ENCODE measurements at places on chromosomes 3 and 15.

DNA sequence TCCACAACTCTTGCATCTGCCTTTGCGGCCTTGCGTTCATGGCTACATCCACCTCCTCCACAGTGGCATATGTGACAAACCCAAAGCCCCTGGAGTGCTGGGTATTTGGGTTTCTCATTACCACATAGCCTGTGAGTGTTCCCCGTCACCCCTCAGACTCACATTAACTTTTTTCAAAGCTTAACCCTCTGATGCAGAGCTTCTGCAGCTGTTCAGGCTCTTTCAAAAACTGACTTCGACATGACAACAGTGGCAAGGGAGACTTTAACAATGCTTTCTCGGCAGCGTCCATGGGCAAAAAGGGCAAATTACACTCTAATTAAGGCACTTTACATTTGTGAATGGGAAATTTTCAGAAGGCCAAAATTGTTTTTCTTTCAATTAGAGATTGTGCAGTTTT lies 343.2 kb downstream of the UNC13C start:
- DNase-seq, result no peak

DNA sequence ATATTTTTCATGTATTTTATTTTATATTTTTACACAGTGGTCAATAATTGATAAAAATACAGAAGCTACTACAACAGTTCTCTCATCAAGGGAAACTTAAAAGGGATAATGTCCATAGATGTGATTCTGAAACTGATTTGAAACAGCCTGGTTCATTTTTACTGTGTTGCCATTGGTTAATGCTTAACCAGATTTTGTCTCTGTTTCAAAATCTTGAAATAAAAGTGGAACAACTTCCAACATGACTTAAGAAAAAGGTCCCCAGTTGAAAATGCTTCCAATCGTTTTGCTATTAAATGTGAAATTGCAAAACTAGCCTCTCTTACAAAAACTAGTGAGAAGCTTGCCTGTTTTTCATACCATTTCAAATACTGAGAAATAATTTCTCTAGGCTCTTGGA lies 240.7 kb downstream of the LPP start:
- DNase-seq, result no peak

GRCh38 chr3:44069276-44069675 lies 172.4 kb upstream of the TOPAZ1 start:
- no peak for DNase-seq

DNA sequence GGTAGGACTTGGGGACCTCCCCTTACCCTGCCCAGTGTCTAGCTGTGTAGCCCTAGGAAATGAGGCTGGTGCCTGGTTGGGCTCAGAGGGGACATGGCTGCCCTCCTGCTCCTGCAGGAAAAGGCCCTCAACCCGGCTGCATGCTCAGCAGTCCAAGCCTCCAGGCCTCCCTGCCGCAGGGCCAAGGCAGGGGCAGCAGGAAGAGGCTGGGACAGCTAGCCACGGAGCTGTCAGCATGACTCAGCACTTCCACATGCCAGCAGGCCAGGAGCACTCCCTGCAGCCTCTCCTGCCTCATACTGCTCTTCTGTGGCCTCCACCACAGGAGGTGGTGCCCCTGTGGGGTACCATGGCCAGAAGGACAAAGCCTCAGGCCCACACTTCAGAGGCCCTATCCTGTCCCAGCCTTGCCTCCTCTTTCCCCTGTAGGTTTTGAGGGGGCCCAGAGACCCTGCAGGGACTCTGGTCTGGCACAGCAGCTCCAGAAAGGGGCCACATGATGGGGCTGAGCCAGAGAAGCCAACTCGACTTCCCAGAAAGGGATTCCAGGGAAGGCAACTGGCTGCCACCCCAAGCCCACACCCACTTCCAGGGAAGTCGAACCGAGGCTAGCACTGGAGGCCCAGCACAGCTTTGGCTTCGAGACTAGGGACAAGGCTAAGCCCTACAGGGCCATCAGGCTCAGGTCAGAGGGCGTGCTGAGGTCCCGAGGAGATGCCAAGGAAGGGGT lies 19.5 kb downstream of the TKT start:
- no peak for DNase-seq

DNA sequence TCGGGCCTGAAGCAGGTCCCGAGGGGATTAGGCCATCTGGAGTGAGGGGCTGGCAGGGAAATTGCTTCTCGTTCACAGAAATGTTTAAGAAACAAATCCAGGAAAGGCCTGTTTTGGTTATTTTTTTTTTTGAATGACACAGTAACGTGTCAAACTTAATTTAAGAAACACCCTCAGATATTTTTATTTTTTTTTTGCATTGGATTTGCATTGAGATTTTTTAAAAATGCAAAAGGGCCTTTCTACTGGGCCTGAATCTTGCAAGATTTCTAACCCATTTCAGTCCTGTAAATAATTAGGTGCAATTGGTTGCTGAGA lies 25.0 kb upstream of the KLF13 start:
- DNase-seq, result no peak

- DNase-seq, result no peak
Observed at GRCh38 chr15:90765966-90766365, 48.8 kb downstream of the BLM start.

GRCh38 chr3:105367406-105368213 lies 901 bp downstream of the ALCAM start:
- no peak for DNase-seq

GRCh38 chr15:61038387-61038786 lies 190.7 kb downstream of the RORA start:
- no peak for DNase-seq

DNA sequence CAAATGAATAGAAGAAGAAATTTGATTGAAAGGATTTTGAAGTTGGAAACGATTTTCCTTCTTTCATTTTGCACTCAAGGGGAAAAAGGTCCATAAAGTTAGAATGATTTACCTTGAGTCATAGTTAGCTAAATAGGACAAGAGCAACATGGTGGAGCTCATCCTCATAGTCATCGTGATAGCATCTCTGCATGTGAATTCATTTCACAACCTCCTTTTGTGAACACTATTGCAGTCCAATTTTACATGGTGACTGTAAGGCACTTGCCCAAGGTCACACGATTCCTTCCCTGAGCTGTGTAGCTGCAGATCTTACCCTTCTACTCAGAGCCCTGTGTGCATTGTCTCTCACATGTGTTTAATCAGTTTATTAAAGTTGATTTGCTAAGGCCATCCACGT lies 359.8 kb upstream of the C2CD4B start:
- DNase-seq, result no peak

DNA sequence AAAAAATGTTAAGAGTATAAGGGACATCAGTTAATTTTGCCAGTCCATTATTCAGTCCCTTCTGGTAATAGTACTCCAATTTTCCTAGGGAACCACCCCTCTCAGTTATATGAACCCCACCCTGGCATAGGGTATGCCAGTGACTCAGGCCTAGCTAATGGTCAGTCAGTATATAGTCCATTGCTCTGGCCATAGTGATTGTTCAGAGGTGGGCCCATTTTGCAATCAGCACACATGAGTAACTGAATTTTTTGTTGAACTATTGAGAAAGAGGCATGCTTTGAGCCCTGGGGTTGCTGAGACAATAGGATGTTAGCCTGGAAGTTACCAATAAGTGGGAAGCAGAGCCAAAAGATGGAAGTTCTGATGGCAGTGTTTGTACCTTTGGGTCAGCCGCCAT lies 4.1 kb downstream of the LRCH3 start:
- no peak for DNase-seq

- no peak for DNase-seq
Observed at GRCh38 chr15:49101536-49101935, 53.9 kb downstream of the COPS2 start.

GRCh38 chr3:45253316-45253715 lies 27.2 kb upstream of the TMEM158 start:
- no peak for DNase-seq

DNA sequence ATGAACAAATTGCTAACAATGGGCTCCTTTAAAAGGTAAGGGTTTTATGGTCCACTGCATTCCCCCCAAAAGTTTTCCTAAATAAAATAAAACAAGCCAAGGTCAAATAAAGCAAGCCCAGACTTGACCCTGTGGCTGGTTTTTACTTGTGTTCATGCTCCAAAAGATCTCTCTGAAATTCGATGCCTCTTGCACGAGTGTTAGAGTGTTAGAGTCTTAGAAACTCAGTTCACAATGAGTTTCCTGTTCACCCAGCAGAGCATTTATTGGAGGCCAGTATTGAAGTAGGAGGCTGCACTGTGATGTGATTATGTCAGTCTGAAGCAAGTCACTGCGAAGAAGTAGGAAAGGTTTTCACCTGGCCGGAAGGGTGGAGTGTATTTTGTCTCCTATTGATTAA lies 59.9 kb upstream of the LRTM1 start:
- no peak for DNase-seq

DNA sequence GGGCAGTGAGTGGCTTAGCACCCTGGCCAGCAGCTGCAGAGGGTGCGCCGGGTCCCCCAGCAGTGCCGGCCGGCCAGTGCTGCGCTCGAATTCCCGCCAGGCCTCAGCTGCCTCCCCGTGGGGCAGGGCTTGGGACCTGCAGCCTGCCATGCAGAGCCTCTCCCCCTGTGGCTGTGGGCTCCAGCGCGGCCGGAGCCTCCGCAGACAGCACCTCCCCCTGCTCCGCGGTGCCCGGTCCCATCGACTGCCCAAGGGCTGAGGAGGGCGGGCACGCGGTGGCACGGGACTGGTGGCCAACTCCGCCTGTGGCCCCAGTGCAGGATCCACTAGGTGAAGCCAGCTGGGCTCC lies 386.3 kb downstream of the CNTN4 start:
- DNase-seq, result no peak

DNA sequence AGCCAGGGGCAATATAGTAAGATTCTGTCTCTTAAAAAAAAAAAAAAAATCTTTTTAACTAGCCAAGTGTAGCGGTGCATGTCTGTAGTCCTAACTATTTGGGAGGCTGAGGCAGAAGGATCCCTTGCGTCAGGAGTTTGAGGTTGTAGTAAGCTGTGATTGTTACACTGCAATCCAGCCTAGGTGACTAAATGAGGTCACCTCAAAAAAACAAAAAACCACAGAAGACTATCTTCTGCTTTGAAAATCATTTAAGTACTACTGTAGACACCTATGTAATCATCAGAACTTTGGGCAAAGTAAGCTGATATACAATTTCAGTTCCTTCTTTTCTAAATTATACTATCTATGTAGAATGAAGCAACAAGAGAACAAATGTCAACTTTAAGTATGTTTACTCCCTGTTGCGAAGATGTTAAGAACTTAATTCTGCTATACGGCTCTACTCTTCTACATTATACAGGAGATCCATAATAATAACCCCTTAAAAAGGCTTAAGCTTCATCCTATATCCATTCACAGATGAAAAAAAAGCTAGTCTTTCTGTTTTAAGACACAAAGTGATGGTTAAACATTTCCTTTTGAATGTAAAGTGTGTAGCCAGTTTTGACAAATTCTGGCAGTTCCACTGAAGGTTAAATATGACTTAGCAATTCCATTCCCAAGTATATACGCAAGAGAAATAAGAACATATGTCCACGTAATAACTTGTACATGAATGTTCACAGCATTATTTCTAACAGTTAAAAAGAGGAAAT lies 15.2 kb downstream of the DAZL start:
- DNase-seq, result no peak

Data from NCI-H2081 treated with DMSO at 0.1 percent for 48 hours (cell line).